ENCODE measurements at places on chromosomes 16 and 17. TPM values are rescaled to one million over a fixed set of nuclear protein-coding genes. Genes with fewer than 3 reads are reported as not detected.

DNA sequence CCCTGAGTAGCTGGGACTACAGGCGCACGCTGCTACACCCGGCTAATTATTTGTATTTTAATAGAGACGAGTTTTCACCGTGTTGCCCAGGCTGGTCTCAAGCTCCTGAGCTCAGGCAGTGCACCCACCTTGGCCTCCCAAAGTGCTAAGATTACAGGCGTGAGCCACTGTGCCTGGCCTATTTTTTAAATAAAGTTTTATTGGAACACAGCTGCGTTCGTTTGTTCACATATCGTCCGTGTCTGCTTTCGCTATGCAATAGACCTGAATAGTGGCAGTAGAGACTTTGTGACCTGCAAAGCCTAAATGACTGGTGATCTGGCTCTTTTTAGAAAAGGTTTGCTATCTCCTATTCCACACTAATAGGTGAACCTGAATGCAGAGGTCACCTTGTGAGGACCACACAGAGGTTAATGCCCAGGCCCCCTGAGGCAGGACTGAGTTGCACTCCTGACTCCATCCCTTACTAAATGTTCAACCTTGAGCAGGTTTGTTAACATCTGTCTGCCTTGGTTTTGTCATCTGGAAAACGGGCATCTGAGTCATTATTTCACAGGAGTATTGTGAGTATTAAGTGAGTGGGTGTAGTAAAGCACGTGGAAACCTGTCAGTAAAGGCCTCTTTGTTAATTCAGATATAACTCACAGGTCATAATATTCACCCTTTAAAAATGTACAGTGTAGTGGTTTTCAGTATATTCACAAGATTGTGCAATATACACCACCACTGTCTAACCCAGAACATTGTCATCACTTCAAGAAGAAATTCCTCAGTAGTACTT is 157.5 kb upstream of the CACNG5 start:
- H3K27me3 ChIP-seq: no peaks in the 10 kb centered on the region
- H3K4me1 ChIP-seq: peaks cover 4% of the 10 kb centered on the region
- no peak overlapping the region for H3K4me3 ChIP-seq
- DNase-seq: no peak

GRCh38 chr16:47887496-47887895 is 268.3 kb downstream of the ABCC12 start:
- no peaks in the 10 kb centered on the region for H3K4me1 ChIP-seq
- no peak overlapping the region for H3K4me3 ChIP-seq
- no peaks in the 10 kb centered on the region for H3K36me3 ChIP-seq
- DNase-seq: no peak

DNA sequence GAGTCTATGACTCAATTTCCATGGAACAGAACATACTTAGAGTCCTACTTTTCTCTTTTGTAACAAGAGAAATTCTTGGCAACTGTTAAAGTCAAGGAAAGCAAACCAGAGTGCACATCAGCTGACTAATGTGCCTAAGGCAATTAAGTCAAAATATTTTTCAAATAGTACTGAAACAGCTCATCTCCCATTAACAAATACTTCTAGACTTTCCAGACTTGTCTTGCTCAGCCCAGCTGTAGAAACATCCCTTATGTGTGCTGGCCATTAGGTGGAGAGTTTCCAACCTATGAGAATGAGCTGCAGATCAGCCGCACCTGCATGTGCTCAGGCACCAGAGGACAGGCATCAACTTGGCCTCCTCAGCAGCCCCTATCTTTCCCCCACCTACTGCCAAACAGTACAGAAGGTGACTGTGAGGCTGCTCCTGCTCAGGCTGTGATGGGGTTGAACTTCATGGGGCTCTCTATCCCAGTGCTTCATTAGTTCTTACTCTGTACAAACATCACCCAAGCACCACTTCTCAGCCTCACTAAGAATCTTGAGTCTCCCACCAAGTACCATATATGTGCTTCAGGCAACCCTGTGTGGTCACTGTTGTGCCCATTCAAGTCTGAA is 32.2 kb downstream of the TEX2 start:
- H3K4me1 ChIP-seq: peaks cover 51% of the 10 kb centered on the region
- H3K27me3 ChIP-seq: no peaks in the 10 kb centered on the region
- H3K36me3 ChIP-seq: no peaks in the 10 kb centered on the region
- H3K4me3 ChIP-seq: no peak overlapping the region

SPAG9 gene
- total RNA-seq: 43.0 TPM

CSH1 gene
- total RNA-seq: not detected
